Left renal cortex interstitium (tissue), 4 donors: ENCODE measurements at places on chromosomes 7 and 10.
A peak's percentile ranks its signal among the peaks of the same experiment; 100 is the strongest.

DNA sequence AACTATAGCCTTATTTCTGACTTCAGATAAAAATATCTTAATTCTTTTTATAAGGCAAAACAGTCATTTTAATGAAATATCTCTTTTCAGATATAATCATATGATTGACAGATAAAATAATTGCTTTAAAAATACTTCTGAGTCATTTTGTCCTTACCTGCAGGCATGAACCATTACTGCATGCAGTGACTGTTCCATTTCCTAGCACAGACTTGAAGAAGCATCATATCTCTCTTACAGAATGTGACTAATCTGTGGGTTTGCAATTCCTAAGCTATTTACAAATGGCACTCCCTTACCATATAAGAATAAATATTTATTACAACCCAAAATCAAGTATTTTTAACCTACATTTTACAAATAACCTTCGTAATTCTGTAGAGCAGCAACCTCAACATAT, 120.7 kb downstream of the SRPK2 start:
- no peak for DNase-seq

GRCh38 chr10:35035606-35036005, 54.5 kb downstream of the CUL2 start:
- no peak for DNase-seq

- DNase-seq = no peak
Measured at GRCh38 chr7:153188630-153189029, 429.1 kb downstream of the ACTR3B start.

GRCh38 chr10:4051011-4051640, 266.1 kb upstream of the KLF6 start:
- DNase-seq = peak; percentile 41

GRCh38 chr7:41612386-41612785, 90.5 kb downstream of the INHBA start:
- DNase-seq = no peak

GRCh38 chr7:138008588-138009349, 6.9 kb upstream of the CREB3L2 start:
- peak; percentile 66 for DNase-seq

- DNase-seq = no peak
Measured at GRCh38 chr10:12822893-12823170, 178.7 kb downstream of the CCDC3 start.

DNA sequence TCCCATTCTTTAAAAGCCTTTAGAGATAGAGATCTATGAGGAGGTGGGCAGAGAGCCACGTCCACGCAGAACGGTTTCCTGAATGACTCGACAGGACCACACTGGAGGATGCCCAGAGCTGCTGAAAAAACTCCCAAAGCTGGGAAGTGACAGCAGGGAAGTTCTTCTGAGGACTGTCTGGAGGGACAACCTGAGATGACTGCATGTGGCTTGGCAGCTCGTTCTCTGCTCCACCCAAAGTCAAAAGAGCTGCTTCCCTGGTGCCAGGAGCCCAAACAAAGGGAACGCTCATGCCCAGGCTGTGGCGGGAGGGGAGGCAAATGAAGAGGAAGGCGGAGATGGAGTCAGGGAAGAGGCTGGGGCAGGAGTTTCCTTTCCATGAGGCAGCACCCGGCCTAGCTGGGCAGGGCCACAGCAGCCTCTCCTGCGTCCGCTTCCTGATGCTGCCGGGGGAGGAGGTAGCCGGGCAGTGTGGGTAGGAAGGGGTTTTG, 95.4 kb downstream of the CCDC3 start:
- DNase-seq = no peak

DNA sequence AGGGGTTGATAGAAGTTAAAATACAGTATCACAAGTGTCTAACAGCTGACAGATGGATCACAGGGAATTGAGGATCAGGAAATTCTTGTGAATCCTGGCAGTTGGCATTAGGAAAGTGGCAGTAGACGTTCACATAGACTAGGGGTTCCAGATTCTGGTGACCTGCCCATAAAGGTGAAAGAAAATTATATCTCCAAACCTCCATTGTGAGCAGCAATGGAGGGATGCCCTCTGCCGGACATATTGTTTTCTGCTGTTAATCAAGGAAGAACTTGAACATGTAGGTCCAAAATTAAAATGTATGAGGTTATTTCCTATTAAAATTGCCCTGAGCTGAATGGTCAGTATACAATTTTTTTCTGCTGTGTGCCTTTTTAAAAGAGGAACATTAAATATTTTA, 5.1 kb downstream of the NME8 start:
- no peak for DNase-seq
